ENCODE measurements at places on chromosomes 1 and 21.

GRCh38 chr1:221718381-221719277, 23.3 kb downstream of the DUSP10 start:
- DNase-seq = no peak

GRCh38 chr1:202976633-202977032, 9.6 kb upstream of the CYB5R1 start:
- no peak for DNase-seq

DNA sequence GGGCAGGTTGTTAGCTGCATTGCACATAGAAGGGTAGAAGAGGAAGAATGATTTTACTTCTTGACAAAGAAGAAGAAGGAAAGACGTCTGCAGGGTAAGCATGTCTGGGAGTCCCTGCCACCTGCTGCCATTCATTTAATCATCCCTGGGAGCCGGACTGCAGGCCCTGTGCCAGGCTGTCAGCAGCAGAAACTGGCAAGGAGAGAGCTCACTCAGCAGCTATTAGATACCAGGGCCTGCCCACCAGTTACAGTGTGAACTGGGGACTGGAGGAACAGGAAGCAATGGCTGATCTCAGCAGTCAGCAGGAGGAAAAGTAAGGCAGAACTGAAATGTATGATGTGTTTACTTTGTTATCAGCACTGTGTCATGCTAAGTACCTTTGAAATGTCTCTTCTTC, 75.7 kb upstream of the C1orf87 start:
- no peak for DNase-seq

GRCh38 chr1:76928522-76928921, 61.2 kb downstream of the ST6GALNAC5 start:
- no peak for DNase-seq

DNA sequence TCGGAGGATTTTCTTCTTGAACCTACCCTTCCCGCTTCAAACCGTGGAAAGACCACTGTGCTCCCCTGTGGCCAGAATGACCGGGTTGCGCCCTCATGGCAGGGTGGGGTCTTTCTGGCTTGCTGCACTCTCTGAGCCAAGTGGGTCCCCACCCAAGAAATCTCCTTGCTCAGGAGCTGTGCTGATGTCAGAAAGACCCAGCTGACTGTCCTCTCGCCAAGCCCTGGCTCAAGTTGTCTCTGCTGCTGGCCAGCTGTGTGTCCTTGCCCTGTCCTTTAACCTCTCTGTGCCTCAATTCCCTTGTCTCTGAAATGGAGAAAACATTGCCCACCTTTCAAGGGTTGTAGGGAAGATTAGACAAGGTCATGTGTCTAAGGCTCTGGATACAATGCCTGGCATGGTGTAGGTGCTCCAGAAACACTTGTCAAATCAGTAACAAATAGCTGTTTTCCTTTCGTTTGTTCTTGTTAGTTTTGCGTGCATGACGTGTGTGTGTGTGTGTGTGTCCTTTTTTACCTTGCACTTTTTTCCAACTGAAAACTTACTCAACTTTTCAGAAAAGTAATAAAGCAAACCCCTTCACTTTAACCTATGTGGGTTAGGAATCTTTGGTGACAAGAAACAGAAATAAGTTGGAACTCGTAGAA, 41.1 kb upstream of the RPL11 start:
- DNase-seq = no peak

DNA sequence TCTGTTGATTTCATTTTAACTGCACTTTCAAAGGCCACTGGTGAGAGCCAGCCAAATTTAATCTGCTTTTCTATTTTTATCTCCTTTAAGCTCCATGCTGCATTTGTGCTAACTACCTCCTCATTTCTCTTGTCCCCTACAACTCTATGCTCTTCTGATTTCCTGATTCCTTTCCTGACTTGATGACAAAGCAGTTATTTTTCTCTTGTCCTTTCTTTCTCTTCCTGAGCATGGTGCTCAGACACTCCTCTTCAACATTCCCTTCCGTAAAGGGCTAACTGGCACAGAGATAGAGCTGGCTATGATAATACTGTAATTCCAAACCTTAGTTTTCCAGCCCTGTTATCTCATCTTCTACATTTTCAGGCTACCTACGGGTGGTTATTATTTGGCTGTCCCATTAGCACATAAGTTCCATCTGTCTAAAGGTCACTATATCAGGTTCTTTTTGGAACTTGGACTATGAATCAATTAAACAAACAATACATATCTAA, 6.8 kb upstream of the BCAS2 start:
- no peak for DNase-seq

DNA sequence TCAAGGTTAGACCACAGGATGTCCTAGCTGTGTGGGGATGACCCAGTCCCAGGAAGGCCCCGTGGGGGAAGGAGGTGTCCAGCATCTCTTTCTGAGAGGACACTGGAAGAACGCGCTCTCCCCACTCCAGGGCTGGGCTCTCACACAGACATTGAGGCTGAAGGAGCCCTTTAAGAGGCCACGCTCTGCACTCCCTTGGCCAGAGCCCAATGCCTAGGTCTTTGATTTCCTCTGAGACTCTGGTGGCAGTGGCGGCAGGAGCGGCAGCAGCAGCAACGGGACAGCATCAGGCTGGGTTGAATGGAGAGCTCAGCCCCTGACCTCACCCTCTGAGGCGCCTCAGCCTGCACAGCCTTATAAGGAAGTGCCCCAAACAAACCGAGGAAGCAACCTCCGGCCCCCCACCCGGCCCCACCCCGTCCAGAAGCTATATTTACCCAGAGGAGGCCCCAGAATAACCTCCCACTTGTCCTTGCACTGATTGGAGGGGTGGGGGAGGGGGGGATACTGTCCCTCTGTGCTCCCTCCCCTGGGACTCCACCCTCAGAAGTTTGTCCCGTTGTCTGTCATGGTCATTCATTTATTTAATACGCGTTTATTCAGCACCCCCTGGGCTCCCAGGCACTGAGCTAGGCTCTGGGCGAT, 12.3 kb downstream of the NES start:
- DNase-seq = peak; percentile 83

DNA sequence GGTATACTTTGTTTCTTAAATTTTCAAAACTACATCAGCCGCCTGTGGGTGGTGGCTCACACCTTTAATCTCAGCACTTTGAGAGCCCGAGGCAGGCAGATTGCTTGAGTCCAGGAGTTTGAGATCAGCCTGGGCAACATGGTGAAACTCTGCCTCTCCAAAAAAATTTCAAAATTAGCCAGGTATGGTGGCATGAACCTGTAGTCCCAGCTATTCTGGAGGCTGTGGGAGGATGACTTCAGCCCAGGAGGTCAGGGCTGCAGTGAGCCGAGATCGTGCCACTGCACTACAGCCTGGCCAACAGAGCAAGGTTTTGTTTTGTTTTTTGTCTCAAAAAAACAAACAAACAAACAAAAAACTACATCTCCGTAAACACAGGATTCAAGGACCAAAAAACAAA, 3.3 kb downstream of the EYA3 start:
- no peak for DNase-seq

- no peak for DNase-seq
These were observed 868 bp downstream of the C1orf21 start for GRCh38 chr1:184387476-184388318.

DNA sequence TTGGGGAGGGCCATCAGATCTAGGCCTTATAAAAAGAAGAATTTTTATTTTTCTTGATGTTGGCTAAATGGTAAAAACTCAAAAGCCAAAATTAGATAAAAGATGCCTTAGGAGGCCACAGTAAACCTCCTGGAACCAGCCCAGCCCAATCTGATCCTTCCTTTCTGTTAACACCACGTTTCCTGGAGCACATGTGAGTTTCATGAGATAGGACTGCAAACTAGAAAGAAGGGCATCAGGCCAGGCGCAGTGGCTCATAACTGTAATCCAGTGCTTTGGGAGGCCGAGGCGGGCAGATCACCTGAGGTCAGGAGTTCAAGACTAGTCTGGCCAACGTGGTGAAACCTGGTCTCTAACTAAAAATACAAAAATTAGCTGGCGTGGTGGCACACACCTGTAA, 6.7 kb downstream of the HSF2BP start:
- no peak for DNase-seq

- no peak for DNase-seq
These were observed 3.0 kb downstream of the GPN2 start for GRCh38 chr1:26887125-26887524.

DNA sequence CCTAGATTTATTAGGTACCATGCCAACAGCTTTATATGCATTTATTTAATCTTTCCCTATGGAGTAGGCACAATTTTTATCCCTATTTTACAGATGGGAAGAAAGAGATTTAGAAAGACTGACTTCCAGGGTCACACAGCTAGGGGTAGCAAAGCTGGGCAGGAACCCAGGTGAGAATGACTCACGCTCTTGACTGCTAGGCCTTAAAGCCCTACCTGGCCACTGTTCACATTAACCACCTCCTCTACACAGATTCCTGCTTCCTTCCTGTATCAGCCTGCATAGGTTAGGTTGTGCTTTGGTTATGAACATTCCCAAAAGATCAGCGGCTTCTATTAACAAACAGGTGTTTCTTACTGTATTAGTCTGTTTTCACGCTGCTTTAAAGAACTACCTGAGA, 53.2 kb downstream of the DNAJC6 start:
- no peak for DNase-seq

DNA sequence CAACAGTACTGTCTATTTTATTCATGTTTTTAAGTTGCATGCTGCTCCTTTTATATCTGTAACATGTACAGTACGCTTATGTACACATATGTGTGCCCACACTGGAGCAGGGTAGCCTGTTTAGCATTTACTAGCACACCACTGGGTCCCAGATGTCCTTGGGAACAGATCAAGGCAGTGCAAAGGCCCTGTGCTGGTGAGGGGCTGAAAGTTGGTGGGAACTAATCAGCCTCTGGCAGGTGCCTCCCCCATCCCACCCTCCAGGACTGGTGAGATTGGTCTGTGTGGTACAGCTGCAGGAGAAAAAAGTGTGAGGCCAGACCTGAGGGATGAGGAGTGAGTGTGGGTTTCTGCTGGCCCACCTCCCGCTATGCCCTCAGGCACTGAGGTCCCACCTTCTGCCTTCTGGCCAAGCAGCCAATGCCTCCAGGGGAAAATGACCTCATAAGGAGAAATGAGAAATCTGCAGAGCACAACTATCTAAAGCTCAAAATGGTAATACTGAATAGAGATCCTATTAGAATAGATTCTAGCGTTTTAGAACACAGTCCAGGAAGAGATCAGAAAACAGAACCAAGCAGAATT, 58.9 kb downstream of the POFUT2 start:
- DNase-seq = no peak

DNA sequence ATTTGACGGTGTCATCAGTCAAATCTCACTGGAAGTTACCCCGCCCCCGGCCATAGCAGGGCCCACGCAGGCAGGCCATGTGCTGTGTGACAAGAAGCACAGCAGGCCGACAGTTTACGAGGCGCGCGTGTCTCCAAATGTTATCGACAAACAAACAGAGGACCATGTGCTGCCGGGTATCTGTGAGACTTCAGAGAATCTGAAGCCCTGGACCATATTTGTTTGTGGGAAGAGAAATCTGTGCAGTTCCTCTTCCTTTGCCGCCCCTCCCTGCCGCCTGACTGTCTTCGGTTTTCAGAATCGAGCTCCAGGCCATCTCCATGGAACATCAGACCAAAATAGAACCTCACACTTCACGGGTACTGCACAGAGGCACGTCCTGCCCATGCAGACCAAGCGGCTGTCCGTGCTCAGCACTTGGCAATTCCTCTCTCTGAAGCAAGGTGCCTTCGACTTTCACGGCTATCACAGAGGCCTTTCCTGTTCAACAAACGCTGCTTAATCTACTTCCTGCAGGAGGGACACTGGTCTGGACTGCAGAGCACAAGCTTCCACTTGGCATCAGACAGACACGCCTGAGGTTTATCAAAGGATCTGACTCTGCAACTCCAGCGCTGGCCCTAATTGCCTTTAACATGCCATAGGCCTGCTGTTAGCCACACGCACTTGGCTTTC, 135.7 kb upstream of the KRTAP19-8 start:
- DNase-seq = no peak

DNA sequence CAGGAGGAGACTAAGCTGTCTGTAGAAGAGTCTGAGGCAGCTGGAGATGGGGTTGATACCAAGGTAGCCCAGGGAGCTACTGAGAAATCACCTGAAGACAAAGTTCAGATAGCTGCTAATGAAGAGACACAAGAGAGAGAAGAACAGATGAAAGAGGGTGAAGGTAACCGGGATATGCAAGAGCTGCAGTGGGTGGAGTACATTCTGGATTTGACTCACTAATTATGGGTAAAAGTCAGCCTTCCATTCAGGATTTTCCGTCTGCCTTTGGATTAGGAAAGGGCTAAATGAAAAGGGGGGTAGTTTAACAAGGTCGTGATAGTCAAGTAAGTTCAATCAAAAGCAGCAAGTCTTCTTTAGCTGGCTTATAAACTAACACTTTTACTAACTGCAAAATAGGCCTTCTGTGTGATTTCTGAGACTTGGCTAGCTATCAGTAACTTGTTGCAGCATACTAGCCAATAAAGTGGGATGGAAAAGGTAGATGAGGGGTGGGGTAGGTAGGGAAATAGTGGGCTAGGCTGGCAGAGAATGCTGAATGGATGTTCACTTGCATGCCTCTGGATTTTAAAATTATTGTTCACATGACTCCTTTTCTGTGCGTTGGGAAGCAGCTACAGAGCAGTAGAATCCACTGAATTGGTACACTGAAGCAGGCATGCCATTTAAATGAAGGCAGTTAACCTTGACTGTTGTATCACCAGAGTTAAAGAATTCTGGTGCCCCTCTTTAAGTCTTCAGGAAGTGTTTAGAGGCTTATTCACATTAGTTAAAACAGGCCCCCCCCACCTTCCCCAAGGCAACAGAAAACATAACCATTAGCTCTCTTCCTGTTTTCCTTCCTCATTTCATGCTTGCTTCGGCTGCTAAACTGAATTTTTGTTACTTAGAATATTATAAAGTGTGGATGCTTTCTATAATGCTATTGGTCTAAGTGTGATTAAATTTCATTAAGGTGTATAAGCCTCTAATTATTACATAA, 15.4 kb downstream of the CCDC17 start:
- no peak for DNase-seq

DNA sequence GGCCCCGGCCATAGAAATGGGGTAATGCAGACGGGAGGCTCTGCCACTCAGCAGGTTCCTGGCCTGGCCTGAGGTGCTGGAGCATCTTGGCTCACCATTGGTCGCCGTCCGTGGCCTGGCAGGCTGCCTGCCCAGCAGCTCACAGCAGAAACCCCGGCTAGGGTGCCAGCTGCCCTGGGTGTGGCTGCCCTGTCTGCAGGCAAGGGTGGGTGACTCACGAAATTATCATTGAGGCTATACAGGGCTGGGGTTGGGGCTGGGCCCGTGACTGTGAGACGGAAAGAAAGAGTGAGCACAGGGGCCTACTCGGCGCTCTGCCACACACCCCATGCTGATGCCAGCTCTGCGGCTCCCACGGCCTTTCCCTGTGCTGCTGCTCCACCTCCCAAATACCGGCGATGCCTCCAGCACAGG, 8.0 kb upstream of the PKP1 start:
- no peak for DNase-seq

All from GM12891 (cell line).